ENCODE measurements at places on chromosomes 7 and 10.

DNA sequence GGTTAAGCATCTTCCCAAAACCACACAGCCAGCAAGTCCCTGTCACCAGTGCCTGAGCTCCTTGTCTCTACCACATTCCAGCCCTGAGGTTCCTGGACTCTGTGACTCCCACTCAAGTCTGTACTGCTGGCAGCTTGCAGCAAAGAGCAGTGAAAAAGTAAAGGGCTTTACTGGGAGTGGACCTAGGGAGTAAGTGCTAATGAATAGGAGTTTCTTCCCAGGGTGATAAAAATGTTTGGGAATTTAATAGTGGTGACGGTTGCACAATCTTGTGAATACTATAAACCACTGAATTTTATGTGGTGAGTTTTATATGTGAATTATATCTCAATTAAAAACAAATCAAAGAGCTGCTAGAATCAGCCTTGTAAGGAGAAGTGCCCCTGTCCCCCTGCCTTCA, 22.6 kb downstream of the HSPA12A start:
- no peak for DNase-seq

GRCh38 chr10:122498521-122498920, 37.2 kb downstream of the HTRA1 start:
- DNase-seq: no peak

DNA sequence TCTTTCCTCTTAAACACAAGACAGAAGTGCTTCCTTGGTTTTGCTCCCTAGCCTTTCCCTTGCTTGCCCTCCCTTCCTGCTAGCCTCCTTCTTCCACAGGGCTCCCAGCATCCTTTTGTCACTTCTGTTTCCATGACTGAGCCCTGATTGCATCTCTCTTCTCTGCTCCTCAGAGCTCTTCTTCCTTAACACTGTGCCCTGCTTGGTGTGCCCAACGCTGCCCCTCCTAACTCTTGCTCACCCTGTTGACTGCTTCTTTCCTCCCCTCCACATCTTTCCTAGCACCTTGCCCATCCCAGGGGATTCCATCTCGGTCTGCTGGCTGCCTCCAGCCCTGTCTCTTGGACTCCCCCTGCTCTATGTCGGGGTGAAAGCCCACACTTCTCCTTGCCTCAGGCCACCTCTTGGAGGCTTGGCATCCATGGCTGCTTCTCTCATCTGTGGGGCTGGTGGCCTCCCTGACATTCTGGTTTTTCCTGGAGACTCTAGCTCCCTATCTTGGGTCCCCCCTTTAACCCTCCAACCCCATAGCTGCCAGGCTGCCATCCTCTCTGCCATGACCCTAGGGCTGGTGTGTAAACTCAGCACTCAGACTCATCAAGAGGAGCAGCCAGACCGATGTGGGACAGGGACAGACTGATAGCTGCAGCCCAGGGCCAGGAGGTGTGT, 5.8 kb downstream of the IGFBP1 start:
- no peak for DNase-seq

DNA sequence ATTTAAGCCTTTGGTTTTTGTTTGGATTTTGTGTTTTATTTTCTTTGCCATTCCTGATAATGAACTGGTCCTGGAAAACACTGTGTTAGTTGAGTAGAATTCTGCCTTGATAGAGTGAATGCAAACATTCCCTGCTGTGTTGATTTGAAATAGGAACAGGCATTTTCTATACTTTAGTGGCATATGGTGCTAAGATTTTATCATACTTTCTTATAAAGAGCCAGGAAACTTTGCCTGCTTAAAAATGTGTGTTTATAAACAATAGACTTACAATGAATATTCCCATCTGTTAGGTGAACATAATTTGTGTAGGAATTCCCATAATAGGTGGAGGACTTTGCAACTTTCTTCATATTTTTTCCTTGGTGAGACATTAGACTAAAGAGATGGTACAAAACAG, 333.3 kb downstream of the SDK1 start:
- DNase-seq: no peak

GRCh38 chr7:22989643-22990587, 24.0 kb downstream of the HYCC1 start:
- no peak for DNase-seq

- no peak for DNase-seq
These were observed 181.4 kb downstream of the ADK start for GRCh38 chr10:74332398-74332797.

GRCh38 chr7:74365322-74366022, 76.3 kb downstream of the CLIP2 start:
- DNase-seq: no peak

DNA sequence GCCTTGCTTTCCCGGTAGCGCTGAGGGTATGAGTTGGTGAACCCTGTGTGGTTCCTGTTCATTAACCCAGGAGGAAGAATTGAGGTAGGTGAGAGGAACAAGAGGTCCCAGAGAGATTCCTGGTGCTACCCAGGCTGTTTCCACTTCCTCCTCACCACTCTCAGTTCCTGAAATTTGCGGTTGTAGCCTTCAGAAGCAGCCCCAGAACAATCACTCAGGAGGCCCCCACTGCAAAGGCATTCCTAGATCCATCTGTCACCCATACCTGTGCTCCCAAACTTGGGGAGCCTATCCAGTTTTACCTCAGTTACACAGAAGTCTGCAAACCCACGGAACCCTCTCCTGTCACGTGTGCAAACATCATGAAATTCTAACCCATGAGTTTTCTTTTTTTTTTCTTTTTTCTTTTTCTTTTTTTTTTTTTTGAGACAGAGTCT, 9.0 kb upstream of the PIP4K2A start:
- DNase-seq: no peak

DNA sequence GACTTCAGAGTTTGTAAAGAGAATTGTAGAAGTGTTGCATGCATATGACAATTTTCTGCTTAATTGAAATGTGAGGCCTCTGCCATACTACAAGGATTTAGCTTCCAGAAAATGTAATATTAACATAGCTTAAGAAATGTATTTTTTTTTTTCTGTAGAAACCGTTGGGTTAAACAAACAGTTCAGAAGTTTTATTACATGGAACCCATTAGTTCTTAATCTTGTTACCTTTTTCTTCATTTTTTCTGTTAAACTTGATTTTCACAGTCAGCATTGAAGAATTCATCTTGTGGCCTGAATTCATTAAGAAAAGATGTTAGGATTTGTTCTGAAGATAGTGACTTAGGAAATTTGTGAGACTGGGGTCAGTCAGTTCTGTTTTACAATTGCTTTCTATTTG, 4.9 kb downstream of the PTEN start:
- DNase-seq: no peak

DNA sequence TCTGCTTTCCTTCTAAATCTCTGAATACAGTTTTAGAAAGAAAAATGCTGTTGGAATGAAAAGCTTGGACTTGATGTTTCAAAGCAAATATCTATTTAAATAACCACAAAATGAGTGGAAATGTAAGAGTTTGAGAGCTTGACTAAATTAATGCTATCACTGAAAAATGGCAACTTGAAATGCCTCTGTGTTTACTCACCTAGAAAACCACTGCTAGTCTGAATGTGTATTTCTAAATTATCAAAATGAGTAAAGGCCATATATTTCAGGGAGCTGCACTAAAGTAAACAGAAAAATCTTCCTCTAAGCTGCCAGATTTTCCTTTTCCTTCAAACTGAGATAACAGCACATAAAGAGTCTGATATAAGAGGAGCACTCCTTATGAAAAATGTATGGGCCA, 87.9 kb downstream of the DPY19L1 start:
- DNase-seq: no peak

DNA sequence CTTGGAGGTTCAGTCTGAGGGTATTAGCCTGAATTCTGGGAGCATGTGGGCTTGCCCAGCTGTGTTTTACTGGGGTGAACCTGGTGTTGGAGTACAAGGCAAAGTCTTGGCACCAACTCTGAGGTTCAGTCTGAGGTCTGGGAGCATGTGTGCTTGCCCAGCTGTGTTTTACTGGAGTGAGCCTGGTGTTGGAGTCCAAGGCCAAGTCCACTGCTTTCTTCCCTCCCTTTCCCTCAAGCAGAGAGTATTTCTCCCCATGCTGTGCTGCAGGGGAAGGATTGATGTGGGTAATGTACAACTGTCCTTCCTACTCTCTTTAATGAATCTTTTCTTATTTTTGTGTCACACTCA, 236.1 kb downstream of the NXPH1 start:
- DNase-seq: no peak

- no peak for DNase-seq
These were observed 435.5 kb downstream of the CALN1 start for GRCh38 chr7:71976645-71977044.

Data from SK-N-MC (cell line).